ENCODE measurements at places on chromosomes 16 and 17.

DNA sequence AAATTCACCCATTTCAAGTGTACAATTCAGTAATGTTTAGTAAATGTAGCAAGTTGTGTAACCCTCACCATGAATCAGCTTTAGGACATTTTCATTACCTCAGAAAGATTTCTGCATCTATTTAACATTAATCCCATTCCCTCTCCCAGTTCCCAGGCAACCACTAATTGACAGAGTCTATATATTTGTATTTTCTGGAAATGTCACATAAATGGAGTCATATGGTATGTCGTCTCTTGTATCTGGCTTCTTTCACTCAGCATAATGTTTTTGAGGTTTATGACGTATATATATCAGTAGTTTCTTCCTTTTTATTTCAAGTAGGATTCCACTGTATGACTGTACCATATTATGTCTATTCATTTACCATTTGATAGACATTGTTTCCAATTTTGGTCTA, 199.8 kb downstream of the CYB561 start:
- DNase-seq: peak; percentile 76

- no peak for DNase-seq
Measured at GRCh38 chr17:5581655-5582054, 2.7 kb downstream of the NLRP1 start.

- DNase-seq: no peak
Measured at GRCh38 chr16:84339311-84339710, 29.0 kb upstream of the ATP2C2 start.

- no peak for DNase-seq
Measured at GRCh38 chr17:21124086-21124485, 2.7 kb upstream of the DHRS7B start.

DNA sequence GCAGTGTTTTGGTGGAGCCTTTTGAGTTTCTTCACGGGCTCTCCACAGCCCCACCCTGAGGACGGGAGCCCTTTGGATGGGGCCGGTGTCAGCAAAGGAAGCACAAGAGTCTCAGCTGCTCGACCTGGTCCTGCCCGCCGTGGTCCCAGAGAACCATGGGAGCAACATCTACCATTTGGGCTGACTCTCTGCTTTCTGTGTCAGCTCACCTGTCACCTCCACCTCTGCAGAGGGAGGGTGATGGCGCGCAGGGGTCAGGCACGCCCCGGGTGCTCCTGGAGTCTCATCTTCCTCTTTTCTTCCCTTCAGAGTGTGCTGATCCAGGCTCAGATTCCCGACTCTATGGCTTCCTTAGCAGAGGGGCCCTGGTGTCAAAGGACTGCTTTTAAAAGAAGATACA, 171.7 kb downstream of the LAT start:
- DNase-seq: no peak

DNA sequence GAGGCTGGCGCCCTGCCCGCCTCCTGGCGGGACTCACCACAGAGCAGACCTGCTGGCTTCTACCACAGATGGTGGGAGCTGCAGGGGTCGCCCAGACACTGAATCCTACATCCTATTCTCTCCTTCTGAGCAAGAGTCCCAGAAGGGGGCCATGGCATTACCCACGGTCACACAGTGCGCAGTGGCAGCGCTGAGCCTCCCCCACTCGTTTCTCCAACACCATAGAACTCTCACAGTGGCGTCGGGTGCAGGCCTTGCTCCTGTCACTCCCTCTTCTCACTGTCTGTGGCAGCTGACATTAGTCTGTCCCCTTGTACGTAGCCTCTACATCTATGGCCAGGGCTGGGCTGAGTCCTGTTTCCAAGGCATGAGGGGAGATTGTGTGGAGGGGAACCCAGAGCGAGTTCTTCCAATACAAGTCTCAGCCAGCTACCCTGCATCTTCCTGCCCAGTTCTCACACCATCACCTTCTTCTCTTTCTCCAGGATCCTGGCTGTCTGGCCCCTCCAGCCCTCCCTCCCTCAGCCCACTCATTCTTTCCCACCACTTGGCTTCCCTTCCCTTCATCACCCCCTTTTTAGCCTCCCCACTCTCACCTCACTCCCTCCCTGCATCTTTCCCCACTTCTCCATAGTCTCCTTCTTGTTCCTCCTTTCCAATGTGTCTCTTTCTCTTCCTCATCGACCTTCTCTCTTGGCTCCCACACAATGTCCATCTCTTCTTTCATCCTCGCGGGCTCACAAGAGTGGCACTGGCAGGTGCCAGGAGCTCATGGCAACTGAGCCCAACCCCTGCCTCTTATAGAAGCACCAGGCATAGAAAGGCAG, 5.9 kb downstream of the UBTF start:
- DNase-seq: no peak

- no peak for DNase-seq
Measured at GRCh38 chr17:148757-149156, 11.4 kb downstream of the SCGB1C2 start.

- no peak for DNase-seq
Measured at GRCh38 chr17:21286909-21287702, 2.6 kb downstream of the MAP2K3 start.

- DNase-seq: no peak
Measured at GRCh38 chr17:59786213-59786535, 78.7 kb downstream of the VMP1 start.

DNA sequence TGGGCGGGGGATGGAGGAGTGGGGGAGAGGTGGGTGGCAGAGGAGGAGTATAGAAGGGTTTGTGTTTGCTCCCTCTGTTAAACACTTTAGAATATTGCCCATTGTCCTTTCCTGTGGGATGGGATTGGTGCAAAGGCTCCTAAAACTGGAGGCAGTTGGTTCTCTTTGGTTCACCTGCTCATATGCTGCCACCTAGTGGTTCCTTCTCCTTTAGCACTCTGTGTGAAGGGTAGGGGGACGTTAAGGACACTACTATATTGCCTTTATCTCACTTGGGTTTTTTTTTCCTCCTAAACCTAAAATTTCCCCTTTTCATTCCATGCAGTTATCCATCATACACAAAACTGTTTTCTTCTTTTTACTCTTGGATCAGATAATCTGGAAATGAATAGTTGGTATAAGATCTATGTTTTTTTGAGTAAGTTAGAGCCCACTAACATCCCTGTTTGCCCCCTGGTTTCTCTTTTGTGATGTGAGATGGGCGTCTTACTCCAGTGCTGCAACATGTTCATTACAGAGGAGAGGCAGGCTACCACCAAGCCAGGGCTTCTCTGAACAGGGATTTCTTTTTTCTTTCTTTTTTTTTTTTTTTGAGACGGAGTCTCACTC, 23.8 kb downstream of the SNX11 start:
- peak; percentile 53 for DNase-seq

DNA sequence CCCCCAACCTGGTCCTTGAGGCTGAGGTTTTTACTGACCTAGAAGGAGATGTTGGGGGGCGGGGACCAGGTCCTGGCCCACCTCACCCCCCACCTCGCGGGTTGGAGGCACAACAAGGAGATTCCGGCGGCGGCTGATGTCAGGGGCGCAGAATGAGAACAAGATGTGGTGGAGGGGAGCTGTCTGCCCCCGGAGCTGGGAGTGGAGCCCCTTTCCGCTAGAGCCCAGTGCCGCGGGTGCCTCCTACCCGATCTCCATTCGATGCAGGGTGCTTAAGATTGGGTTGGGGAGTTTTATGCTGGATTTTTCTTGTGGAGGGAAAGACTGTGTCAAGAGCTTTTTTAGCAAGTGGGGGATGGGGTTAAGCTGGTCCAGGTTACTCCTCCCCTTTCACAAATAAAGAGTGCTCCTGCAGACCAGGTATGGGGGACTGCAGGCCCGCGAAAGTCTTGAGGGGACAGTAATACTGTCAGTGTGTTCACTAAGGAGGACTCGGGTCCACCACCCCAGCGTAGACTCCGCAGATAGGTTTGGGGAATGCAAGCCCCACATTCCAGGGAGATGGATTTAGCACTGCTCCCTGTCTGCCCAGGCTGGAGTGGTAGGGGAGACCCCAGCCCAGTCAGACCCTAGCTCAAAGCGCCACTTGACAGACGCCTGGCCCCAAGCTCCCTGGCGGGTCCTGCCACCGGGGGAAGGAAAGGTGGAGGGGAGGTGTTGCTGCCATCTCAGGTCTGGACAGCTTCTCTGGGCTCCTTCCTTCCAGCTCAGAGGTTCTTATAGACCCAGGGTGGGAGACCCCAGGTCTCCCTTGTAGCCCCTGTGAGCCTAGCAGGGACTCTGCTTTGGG, 2.0 kb downstream of the CACNA1G start:
- no peak for DNase-seq

DNA sequence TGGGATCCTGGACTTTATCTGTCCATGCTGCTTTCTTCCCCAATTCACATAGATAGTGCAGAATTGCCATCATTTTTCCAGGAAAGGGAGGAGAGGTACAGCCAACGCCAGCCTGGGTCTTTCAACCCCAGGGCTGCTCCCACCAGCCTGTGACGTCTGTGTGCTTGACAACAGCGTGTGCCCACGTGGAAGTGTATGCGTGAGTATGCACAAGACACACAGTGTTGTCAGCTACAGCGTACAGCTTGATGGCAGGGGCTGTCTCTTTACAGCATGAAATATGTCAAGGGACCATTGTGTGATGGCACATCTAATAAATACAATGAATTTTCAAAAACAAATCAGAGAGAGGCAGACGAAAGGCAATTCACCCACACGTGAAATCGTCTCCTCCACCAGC, 62.3 kb downstream of the GSG1L start:
- no peak for DNase-seq

GRCh38 chr17:67386965-67387551, 10.0 kb downstream of the PITPNC1 start:
- DNase-seq: peak; percentile 21

GRCh38 chr16:50360779-50361178, 8.0 kb downstream of the BRD7 start:
- DNase-seq: peak; percentile 37

GRCh38 chr16:52529226-52529625, 17.7 kb downstream of the TOX3 start:
- no peak for DNase-seq

- DNase-seq: no peak
Measured at GRCh38 chr16:11307639-11308492, 26.7 kb upstream of the PRM1 start.

DNA sequence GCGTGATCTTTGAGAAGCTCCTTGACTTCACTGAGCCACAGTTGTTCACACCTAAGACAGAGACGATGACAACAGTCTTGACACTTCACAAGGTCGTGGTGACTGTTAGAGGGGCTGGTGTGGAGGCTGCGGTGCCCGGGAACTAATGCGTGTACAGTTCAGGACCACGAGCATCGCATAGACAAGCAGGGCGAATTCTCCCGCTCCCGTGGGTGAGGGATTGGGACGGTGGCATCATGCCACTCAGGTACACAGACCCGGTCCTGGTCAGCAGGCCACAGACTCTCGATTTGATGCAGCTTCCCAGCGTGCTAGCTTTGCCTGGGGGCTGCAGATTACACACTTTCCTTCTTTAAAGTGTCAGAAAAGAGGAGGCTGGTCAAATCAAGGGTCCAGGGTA, 24.7 kb downstream of the CEP295NL start:
- DNase-seq: no peak

- DNase-seq: peak; percentile 37
Measured at GRCh38 chr16:29962344-29962994, 590 bp downstream of the TMEM219 start.

- no peak for DNase-seq
Measured at GRCh38 chr16:67654403-67654911, 5.6 kb downstream of the ACD start.

- no peak for DNase-seq
Measured at GRCh38 chr16:4548124-4548523, 8.0 kb upstream of the C16orf96 start.

DNA sequence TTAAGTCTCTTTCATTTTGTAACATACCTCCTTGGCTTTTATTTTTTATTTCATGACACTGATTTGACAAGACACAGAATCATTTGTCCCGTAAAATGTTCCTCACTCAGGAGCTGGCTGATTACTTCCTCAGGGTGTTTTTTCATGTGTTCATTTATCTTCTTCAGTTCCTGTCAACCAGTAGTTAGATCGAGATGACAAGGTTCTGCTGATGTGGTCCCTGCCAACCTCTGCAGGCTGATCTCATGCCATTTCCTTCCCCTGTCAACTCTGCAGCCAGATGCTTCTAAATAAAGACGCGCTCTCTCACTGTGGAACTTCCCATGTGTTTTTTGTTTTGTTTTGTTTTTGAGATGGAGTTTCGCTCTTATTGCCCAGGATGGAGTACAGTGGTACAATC, 8.1 kb upstream of the CXCL16 start:
- no peak for DNase-seq

- no peak for DNase-seq
Measured at GRCh38 chr17:60792250-60792898, 114.7 kb downstream of the BCAS3 start.

Data from amniotic epithelial cell (primary cell).